Heart right ventricle (tissue), 16 donors: ENCODE measurements at places on chromosomes 16 and 17. TPM values are rescaled to one million over a fixed set of nuclear protein-coding genes. Genes with fewer than 3 reads are reported as not detected.

DNA sequence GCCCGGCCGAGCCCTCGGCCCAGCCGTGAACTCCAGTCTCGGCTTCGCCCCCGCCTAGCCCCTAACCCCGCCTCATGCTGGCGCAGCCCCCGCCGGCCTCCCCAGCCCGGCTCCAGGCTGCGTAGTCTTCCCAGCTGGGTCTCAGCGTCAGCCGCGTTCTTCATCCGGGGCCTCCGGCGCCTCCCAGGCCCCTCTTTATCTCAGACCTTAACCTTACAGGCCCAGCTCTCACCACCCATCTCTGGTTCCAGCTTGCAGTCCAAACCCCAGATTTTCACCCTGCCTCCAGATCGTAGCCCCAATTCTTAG is at the start of gene PROCA1:
Gene PROCA1, minus strand, starts transcription at position 166 of the 309 bp plus-strand sequence. CDS start 228 bp downstream, outside the sequence.
- no peak for DNase-seq
- peak within 1 kb of the TSS; percentile 82 for H3K4me3 ChIP-seq
- peak within 1 kb of the TSS; percentile 91 for H3K27ac ChIP-seq
- H3K36me3 ChIP-seq = peaks cover 24% of the 10 kb centered on the region
- H3K4me1 ChIP-seq = peaks cover 34% of the 10 kb centered on the region

- no peaks in the 10 kb centered on the region for H3K27me3 ChIP-seq
- peaks cover 17% of the 10 kb centered on the region for H3K4me1 ChIP-seq
- H3K36me3 ChIP-seq = no peaks in the 10 kb centered on the region
These were observed 63.5 kb upstream of the MED9 start for GRCh38 chr17:17413215-17413792.

DNA sequence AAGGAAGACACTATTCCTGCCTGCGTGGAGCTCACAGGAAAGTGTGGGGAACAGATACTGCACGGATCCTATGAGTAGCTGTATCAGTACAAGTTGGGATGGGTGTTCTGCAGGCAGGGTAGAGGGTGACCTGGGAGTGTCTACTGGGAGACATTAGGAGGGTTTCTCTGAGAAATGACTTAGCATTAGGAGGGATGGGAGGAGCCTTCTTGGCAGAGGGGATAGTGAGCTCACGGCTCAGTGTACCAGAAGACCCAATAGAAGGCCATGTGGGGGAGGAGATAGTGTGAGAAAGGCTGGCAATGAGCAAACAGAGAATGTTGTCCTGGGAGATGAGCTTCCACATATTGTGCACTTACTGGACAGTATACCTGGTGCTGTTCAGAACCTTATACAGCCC is 109.1 kb downstream of the MSI2 start:
- H3K36me3 ChIP-seq = no peaks in the 10 kb centered on the region
- no peak for DNase-seq
- H3K4me3 ChIP-seq = no peak overlapping the region

DNA sequence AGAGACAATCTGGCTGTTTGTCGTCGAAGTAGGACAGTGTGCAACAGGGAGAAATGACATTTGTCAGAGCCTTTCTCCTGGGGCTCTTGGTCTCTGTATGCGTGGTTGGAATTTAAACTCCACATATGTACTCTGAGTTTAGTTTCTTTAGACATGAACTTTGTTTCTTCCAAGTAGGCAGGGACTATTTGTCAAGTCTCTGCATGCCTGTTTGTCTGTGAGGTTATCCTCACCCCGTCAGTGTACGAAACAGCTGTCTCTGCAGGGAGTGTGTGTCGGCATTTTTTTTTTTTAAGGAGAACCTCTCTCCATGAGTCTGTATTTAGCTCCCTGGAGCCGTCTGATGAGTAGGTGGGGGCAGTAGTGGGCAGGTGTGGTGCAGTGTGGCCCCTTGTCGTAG is 29.7 kb downstream of the NDEL1 start:
- DNase-seq = no peak
- no peak overlapping the region for H3K27ac ChIP-seq
- no peaks in the 10 kb centered on the region for H3K27me3 ChIP-seq
- peaks cover 3% of the 10 kb centered on the region for H3K4me1 ChIP-seq
- no peak overlapping the region for H3K4me3 ChIP-seq

DNA sequence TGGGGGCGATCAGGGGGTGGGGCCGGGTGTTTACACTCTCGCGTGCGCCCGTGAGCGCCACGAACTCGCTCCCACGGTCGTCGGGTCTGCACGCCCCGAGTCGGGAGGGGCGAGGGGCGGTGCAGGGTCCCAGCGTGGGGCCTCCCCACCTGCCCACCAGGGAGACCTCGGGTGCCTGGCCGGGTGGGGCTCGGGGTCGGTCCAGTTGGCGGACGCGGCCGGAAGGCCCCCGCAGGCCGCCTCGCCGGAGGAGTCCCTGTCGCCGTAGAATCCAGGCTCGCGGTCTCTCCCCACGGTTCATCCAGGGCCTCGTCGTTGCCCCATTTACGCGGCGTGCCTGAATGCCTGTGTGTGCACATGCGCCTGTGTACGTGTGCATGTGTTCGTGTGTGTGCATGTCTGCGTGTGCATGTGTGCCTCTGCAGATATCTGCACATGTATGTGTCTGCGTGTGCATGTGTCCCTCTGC is 510 bp upstream of the RAB40B start:
- no peak for DNase-seq
- H3K4me1 ChIP-seq = peaks cover 11% of the 10 kb centered on the region
- H3K4me3 ChIP-seq = peak overlapping the region; percentile 86
- H3K27ac ChIP-seq = no peak overlapping the region
- no peaks in the 10 kb centered on the region for H3K36me3 ChIP-seq

- DNase-seq = peak; percentile 13
- H3K27me3 ChIP-seq = no peaks in the 10 kb centered on the region
- peaks cover 37% of the 10 kb centered on the region for H3K36me3 ChIP-seq
- H3K4me3 ChIP-seq = peak overlapping the region; percentile 85
These were observed 601 bp upstream of the RFWD3 start for GRCh38 chr16:74667255-74667700.

- no peak for DNase-seq
- no peaks in the 10 kb centered on the region for H3K36me3 ChIP-seq
- H3K27ac ChIP-seq = peak overlapping the region; percentile 98
- H3K4me3 ChIP-seq = no peak overlapping the region
These were observed 1.9 kb downstream of the MYL11 start for GRCh38 chr16:30376461-30376902.

- peaks cover 5% of the 10 kb centered on the region for H3K4me1 ChIP-seq
- no peak for DNase-seq
- no peak overlapping the region for H3K4me3 ChIP-seq
- H3K27me3 ChIP-seq = no peaks in the 10 kb centered on the region
- H3K27ac ChIP-seq = no peak overlapping the region
These were observed 17.3 kb upstream of the ERCC4 start for GRCh38 chr16:13902677-13903076.

The PPY gene
- total RNA-seq = not detected

DNA sequence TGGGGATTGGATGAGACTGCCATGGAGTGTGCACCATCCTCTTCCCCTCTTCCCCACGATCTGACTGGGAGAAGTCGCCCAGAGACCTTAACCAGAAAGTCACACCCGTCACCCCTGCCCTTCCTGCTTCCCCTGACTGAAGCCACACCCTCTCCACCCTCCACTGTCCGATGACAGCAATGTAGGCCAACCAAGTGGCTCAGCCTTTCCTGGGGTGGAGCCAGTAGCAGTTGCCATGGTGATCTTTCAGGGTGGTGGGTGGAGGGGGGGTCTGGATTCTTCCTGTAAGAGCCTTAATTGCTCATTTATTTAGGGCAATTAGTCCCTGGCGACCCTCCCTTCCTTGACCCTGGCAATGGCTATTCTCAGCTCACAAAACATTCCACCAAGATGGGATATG is 37.5 kb upstream of the PHB1 start:
- H3K27ac ChIP-seq = no peak overlapping the region
- no peaks in the 10 kb centered on the region for H3K36me3 ChIP-seq

- no peak overlapping the region for H3K4me3 ChIP-seq
- no peaks in the 10 kb centered on the region for H3K27me3 ChIP-seq
- DNase-seq = no peak
These were observed 4.2 kb upstream of the KRTAP3-2 start for GRCh38 chr17:41003926-41004325.

GRCh38 chr17:2967515-2967914 is 95.9 kb downstream of the OR1D5 start:
- no peaks in the 10 kb centered on the region for H3K27me3 ChIP-seq
- H3K27ac ChIP-seq = peak overlapping the region; percentile 35
- no peak overlapping the region for H3K4me3 ChIP-seq
- peaks cover 25% of the 10 kb centered on the region for H3K4me1 ChIP-seq
- DNase-seq = peak; percentile 26
- H3K36me3 ChIP-seq = no peaks in the 10 kb centered on the region

DNA sequence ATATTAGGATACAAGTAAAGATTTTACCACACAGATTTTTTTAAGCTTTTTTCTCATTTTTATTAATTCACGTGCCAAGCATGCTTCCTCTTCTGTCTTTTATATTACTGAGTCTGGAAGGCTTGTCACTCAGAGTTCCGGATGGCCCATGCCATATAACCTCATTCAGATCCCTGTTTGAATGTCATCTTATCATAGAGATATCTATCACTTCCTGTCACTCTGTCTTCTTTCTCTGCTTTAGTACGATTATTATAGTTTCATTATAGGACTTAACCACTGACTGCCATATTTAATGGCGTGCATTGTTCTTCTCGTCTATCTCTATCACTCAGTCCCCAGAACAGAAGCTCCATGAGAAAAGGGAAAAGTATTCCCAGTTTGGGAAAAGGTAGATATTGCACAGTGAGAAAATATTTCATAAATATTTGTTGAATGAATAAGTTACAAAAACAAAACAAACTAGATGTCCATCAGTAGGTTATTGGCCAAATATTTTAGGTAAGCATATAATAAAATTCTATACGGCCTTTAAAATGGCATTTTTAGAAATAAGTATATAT is 296.9 kb upstream of the GOT2 start:
- H3K27ac ChIP-seq = no peak overlapping the region
- no peak for DNase-seq
- no peaks in the 10 kb centered on the region for H3K27me3 ChIP-seq

DNA sequence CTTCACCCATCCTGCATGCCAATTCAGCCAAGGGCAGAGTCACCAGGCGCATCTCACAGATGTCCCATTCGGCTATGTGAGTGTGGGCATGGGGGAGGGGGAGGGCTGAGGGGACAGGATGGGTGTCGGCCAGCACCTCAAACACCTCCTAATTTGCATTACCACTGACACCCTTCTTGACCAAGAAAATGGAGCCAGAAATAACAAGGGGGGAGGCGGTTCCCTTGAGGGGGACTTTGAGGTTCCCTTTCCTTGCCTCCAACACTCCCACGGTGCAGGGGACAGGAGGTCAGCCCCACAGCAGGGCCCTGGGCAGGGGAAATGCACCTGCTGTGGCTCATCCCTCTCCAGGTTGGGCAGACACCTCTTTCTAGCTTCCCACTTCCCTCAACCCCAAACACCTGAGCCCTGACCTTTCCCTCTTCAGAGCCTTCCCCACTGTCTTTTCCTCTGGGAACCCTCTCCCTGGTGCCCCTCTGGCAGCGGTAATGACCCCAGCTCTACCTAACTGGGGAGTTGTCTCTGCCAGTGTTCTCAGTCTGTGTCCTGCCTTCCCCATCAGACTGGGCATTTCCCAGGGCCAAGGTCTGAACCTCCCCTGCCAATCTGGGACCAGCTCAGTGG is 18.2 kb upstream of the TBX21 start:
- H3K27ac ChIP-seq = no peak overlapping the region
- H3K27me3 ChIP-seq = no peaks in the 10 kb centered on the region
- no peaks in the 10 kb centered on the region for H3K4me1 ChIP-seq

GRCh38 chr17:51045621-51046020 is 75.0 kb downstream of the SPAG9 start:
- H3K4me1 ChIP-seq = peaks cover 15% of the 10 kb centered on the region
- H3K4me3 ChIP-seq = no peak overlapping the region
- H3K27ac ChIP-seq = no peak overlapping the region
- no peaks in the 10 kb centered on the region for H3K27me3 ChIP-seq

The ADCY7 gene
- 15.9 TPM for total RNA-seq

DNA sequence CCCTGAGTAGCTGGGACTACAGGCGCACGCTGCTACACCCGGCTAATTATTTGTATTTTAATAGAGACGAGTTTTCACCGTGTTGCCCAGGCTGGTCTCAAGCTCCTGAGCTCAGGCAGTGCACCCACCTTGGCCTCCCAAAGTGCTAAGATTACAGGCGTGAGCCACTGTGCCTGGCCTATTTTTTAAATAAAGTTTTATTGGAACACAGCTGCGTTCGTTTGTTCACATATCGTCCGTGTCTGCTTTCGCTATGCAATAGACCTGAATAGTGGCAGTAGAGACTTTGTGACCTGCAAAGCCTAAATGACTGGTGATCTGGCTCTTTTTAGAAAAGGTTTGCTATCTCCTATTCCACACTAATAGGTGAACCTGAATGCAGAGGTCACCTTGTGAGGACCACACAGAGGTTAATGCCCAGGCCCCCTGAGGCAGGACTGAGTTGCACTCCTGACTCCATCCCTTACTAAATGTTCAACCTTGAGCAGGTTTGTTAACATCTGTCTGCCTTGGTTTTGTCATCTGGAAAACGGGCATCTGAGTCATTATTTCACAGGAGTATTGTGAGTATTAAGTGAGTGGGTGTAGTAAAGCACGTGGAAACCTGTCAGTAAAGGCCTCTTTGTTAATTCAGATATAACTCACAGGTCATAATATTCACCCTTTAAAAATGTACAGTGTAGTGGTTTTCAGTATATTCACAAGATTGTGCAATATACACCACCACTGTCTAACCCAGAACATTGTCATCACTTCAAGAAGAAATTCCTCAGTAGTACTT is 157.5 kb upstream of the CACNG5 start:
- DNase-seq = no peak
- no peaks in the 10 kb centered on the region for H3K27me3 ChIP-seq
- peaks cover 4% of the 10 kb centered on the region for H3K4me1 ChIP-seq
- no peak overlapping the region for H3K27ac ChIP-seq

DNA sequence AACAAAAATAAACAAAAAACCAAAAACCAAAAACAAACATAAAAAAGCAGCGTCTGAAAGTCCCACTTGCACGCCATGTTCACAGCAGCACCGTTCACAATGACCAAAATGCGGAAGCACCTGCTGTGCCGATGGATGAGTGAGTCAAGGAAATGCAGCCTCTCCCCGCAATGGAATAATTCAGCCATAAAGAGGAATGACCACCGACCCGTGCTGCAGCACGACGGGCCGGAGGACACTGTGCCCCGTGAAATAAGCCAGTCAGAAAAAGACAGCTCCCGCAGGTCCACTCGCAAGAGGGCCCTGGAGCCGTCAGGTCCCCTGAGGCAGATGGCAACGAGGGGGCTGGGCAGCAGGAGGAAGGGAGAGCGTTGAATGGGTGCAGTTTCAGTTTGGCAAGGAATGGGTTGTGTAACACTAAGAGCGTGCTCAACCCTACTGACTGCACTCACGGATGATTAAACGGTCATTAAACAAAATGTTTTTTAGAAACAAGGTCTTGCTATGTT is 5.1 kb downstream of the CLCN7 start:
- no peaks in the 10 kb centered on the region for H3K36me3 ChIP-seq
- peaks cover 70% of the 10 kb centered on the region for H3K4me1 ChIP-seq
- no peaks in the 10 kb centered on the region for H3K27me3 ChIP-seq
- H3K27ac ChIP-seq = no peak overlapping the region

The CCL13 gene
- 1.4 TPM for total RNA-seq

GRCh38 chr16:54882556-54882955 is 48.1 kb upstream of the IRX5 start:
- DNase-seq = no peak
- no peaks in the 10 kb centered on the region for H3K27me3 ChIP-seq
- no peaks in the 10 kb centered on the region for H3K4me1 ChIP-seq
- no peak overlapping the region for H3K4me3 ChIP-seq
- H3K27ac ChIP-seq = no peak overlapping the region

The GJC1 gene
- total RNA-seq = 41.5 TPM

The CXCL16 gene
- 5.7 TPM for total RNA-seq

The SEC14L5 gene
- 19.9 TPM for total RNA-seq

The AATK gene
- total RNA-seq = 5.9 TPM

GRCh38 chr17:70869402-70870085 is 700.2 kb downstream of the KCNJ2 start:
- no peaks in the 10 kb centered on the region for H3K36me3 ChIP-seq
- no peak overlapping the region for H3K4me3 ChIP-seq
- no peak overlapping the region for H3K27ac ChIP-seq
- H3K27me3 ChIP-seq = no peaks in the 10 kb centered on the region
- no peaks in the 10 kb centered on the region for H3K4me1 ChIP-seq
